ENCODE measurements at places on chromosomes 5 and 9. TPM values are rescaled to one million over a fixed set of nuclear protein-coding genes. Genes with fewer than 3 reads are reported as not detected.

GRCh38 chr5:94362857-94363256 lies 255.5 kb downstream of the KIAA0825 start:
- no peak for DNase-seq

DNA sequence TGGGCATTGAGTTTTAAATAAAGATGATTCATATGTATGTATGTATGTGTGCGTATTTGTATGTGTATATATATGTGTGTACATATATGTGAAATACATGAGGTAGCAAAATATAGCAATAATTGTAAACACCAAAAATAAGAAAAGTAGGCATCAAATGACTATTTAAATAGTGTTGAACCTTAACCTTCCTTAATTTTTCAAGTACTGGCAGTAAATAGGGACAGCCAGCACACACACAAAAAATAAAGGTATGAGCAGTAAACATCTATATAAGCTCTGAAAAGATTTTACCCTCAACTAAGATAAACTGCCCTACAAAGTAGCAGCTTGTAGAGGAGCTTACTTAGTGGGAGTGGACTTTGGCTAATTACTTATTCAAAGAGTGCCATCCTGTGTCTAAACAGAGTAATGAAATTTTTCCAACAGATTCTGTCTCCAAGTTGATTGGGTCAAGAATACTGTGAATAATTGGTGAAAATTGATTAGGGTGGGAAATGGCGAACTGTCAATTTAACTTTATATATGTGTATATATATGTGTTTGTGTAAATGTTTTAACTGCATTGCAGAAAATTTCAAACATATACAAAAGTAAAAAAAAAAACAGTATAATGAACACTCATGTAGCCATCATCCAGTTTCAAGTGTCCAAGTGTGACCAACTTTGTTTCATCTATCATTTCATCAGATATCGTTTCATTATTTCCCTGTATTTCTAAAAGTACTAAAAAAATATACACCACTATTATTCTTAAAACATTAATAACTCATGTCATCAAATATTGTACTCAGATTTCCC lies 2.0 kb upstream of the ADAMTS6 start:
- DNase-seq = peak; percentile 76

DNA sequence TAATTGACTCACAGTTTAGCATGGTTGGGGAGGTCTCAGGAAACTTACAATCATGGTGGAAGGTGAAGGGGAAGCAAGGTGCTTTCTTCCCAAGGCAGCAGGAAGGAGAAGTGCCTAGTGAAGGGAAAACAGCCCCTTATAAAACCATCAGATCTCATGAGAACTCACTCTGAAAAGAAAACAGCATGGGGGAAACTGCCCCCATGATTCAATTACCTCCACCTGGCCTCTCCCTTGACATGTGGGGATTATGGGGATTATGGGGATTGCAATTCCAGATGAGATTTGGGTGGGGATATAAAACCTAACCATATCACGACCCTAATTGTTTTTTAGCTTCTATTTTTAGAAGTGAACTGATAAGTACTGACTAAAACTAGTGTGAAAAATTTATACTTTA lies 1377.5 kb upstream of the DMAC1 start:
- DNase-seq = no peak

DOK3 gene
- 2.0 TPM for total RNA-seq

- DNase-seq = peak; percentile 44
These were observed 147.6 kb downstream of the EFNA5 start for GRCh38 chr5:107523029-107523680.

CCDC192 gene
- not detected for total RNA-seq

- DNase-seq = no peak
These were observed 98.2 kb downstream of the CSNK1G3 start for GRCh38 chr5:123610209-123610608.

Measured in SK-MEL-5 (cell line).